ENCODE measurements at places on chromosomes 2 and 18. TPM values are rescaled to one million over a fixed set of nuclear protein-coding genes. Genes with fewer than 3 reads are reported as not detected.

Gene TNFAIP6
- 7.4 TPM for total RNA-seq

Gene CD207
- total RNA-seq = not detected

Gene ELAC1
- total RNA-seq = 7.4 TPM

Gene CNOT11
- total RNA-seq = 29.3 TPM

Data from bronchus fibroblast of lung (primary cell).